ENCODE measurements at places on chromosomes 11 and 22.

DNA sequence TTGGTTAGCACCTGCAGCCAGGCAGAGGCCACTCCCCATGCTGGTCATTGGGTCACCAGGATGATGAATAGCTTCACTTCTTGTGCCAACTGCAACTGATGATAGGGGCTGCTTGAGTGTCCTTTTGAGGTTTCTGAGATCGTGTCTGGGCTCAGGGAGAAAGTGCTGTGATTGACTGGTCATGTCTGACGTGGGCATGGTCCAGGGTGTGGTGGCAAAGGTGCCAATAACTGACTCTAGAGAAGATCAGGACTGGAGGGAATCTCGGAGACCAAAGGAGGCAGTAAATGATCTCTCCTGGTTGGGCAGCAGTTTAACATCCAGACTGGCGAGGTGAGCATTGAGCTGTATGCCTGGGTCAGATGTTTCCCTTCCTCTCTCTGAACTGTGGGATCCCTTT lies 10.0 kb upstream of the SLC22A6 start:
- no peak for DNase-seq

DNA sequence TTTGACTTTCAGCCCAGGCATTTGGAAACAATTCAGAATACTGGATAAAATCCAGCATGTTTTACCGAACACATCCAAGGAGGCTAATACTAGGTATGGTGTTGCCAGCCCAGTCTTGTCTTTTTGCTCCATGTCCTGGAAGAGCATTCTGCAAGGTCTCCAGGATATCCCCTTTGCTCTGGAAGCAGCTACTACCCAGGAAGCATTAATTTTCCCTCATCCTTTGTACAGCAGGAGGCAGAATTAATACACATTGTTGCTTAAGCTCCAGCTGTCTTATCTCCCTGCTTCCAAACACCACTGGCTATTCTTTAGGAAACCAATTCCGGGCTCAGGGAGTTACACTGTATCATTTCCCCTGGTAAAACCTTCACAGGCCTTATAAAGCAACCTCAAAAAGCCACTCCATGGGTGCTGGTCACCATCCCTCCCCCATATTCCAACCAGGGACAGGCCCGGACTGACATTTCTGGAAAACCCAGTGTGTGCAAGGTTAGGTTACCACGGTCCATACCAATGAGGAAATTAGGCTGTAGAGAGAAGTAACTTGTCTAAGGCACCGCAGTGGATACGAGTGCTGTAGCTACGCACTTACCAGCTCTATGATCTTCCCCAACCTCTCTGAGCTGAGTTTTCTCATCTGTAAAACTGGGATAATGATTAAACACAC lies 1.5 kb upstream of the UBASH3B start:
- DNase-seq: no peak

- no peak for DNase-seq
Measured at GRCh38 chr11:8873741-8874405, 37.1 kb upstream of the AKIP1 start.

GRCh38 chr11:71172680-71173079 lies 79.7 kb downstream of the SHANK2 start:
- DNase-seq: no peak

GRCh38 chr22:42078469-42079318 lies 806 bp upstream of the SMDT1 start:
- no peak for DNase-seq

DNA sequence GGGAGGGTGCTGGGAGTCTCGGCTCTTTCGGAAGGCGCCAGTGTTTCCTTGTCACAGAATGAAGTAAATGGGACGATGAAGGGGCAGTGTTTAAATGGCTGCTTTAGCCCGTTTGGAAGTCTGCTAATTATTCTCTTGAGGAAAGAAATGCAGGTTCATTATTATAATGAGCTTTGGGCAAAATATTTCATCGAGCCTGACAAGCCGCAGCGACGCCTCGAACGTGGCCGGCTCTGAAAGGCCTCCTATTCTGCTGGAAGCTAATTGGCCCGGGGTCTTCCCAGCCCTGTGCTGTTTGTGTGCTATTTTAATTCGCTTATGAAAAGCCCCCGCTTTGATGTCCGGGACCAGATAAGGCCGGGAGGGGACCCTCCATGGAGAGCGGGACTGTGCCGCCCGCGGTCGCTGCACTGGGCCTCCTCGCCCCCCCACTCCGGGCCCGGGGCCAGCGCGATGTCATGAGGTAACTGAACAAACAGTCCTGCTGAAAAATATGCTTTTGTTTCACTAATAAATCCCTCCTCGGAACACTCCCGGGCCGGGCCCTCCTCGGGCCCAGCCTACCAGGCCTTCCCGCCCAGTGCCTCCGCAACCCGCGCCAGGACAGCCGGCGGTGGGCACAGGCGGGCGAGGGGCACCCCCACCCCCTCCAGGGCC lies 78.4 kb downstream of the CDKN1C start:
- no peak for DNase-seq

- no peak for DNase-seq
Measured at GRCh38 chr22:48402591-48403031, 1425.1 kb downstream of the BRD1 start.

DNA sequence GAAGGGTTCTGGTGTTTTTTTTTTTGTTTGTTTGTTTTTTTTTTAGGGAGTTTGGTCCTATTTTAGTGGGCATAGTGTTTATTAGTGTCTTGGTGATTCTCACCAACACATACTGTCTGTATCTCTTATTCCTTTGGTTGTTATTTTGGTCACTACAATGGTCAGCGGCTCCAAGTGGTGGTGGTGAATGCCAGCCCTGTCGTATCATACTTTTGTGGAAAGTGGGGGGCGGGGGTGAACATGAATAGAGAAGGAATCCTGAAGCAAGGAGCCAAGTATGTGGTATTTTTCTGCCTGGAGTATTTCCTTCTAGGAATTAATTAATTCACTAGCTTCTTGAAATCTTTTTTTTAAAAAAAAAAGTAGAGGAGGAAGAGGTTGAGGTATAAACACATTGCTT lies 79.6 kb downstream of the GRK3 start:
- no peak for DNase-seq

GRCh38 chr11:26860091-26860780 lies 133.7 kb upstream of the FIBIN start:
- no peak for DNase-seq
